Upper lobe of left lung (tissue), 6 donors: ENCODE measurements at places on chromosomes 13 and 19. TPM values are rescaled to one million over a fixed set of nuclear protein-coding genes. Genes with fewer than 3 reads are reported as not detected.

Gene PNMA8C
- total RNA-seq, result not detected

Gene TTC9B
- not detected for total RNA-seq

Gene CCDC70
- not detected for total RNA-seq

Gene PTH2
- not detected for total RNA-seq

Gene APOE
- 819 TPM for total RNA-seq

- DNase-seq, result no peak
Observed at GRCh38 chr19:21586311-21587116, 81.1 kb downstream of the ZNF429 start.

DNA sequence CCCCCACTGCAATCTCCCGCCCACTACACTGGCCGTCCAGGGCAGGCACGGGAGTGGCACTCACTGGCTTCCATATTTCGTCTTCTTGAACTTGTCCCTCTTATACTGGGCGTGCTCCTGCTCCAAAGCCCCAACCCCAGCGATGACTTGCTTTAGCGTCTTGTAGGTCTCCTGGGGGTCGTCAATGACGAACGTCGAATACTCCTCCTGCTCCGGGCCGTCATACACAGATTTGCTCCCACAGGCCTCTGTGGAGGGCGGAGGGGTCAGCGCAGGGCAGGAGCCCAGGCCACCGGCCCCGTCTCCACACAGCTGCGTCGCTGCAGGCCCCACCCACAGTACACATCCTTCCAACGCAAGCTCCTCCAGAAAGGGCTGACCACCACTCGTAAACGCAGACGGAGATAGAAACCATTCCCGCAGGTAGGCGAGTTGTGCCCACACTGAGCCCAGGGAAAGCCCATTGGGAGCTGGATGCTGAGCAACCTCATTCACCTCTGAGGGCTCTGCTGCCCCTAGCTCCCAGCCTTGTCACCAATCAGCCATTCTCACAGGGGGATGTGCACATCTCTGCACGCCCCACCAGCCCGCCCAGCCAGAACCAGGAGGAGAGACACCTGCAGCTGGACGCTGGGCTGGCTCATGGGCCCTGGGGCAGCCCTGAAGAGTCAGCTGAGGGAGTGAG lies 7.9 kb upstream of the C13orf46 start:
- peak; percentile 66 for DNase-seq

GRCh38 chr19:918481-919198 lies 1.5 kb downstream of the KISS1R start:
- no peak for DNase-seq

GRCh38 chr19:13691569-13692435 lies 72.5 kb upstream of the MRI1 start:
- DNase-seq, result no peak

DNA sequence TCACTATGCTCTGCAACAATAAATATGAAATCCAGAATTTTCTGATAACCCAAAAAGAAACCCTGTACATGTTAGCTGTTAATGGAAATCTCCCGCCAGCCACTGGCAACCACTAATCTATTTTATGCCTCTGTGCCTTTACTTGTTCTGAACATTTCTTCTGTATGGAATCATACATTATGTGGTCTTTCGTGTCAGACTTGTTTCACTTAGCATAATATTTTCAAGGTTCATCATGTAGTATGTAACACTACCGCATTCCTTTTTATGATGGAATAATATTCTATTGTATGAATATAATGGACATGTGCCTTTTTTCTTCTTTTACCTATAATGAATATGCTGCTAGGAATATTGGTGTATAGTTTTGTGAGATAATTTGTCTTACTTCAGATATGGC lies 1123.3 kb downstream of the EFNB2 start:
- DNase-seq, result no peak

DNA sequence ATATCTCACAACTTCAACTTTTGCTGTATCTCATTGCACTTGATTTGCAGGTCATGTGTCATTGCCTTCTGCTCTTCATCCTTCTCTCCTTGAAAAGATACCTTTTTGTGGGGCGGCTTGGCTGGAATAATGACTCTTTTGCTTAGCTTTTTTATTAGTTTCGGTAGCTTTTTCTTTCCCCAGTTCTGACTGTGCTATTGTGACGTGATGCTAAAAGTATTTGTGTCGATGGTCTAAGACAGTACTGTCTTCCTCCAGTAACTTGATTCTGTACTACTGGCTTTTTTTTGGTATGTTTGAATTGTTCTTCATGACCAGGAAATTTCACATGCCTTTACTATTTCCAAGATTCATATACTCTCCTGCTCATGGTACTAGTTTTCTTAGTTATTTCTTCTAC lies 63.1 kb downstream of the SLITRK1 start:
- no peak for DNase-seq

GRCh38 chr19:3768748-3769099 lies 3.3 kb downstream of the RAX2 start:
- DNase-seq, result no peak

DNA sequence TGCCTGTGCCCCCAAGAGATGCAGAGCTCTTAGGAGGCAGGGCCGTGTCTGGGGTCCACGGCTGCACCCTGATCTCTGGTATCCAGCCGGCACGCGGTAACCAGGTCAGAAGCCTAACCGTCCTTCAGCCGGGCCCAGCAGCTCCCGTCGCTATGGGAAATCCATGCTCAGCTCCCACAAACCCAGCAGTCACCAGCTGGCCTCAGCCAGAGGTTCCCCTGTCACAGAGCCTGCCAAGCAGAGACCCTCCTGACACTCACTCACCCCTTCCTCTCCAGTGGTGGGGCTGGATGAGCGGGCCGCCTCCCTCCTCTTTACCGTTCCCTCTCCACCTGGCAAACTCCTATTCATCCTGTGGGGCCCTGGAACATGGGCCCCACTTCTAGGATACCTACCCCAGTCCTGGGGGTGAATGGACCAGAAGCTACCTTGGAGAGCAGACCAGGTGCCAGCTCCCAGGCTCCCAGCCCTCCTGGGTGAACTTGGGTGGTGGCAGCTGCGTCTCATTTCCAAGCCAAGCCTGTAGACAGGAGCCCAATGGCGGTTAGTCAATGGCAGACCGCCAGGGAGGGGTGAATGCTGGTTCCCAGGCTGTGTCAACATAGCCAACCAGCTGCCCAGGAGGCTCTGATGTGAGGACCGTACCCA lies 21.4 kb upstream of the TCF3 start:
- DNase-seq, result no peak

DNA sequence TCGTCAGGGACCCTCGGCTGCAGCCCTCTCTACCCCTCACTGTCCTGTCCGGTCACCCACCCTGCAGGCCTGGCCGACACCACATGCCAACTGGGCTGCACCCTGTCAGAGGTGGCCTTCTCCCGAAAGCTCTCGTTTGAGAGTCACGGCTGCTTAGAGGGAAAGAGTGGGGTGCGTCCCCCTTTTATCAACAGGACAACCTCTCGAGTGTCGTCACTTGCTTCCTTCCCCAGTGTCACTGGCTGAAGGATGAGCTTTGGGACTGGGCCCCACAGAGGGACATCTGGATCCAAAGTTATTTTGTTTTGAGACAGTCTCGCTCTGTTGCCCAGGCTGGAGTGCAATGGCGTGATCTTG lies 28.5 kb downstream of the MAP2K2 start:
- DNase-seq, result no peak

GRCh38 chr13:98839856-98840769 lies 87.6 kb upstream of the SLC15A1 start:
- DNase-seq, result peak; percentile 16

DNA sequence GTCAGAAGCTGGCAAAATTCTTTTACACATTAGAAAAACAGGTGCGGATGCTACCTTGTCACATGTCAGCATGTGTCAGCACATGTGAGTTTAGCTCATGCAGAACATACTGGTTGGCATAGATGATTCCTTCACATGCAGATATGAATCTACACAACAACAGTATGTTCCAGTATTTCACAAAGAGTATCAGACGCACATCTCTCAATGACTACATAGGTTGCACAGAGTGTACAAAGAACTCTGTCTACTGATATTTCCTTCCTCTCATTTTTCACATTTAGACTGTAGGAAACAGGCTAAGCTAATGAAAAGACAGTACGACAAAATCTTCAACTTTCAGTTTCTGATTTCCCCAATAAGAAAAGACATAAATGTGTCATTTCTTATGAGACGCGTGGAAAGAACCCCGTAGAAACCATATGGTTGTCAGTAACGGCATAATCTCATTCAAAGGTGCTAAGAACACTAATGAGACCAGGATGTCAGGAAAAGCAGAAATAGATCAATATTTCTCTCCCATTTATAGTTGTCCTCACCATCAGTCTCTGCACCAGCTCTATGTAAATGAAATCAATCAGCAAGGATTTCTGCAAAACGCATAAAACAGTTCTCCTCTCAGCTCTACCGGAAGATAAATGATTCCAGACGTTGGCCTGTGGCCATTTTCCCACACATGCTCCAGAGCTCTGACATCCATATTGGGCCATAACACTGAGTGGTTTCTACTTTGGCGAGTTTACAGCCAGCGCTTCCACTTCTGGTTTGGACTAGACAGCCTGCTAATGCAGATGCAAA lies 81.2 kb downstream of the STARD13 start:
- DNase-seq, result no peak

GRCh38 chr13:65605396-65605795 lies 1624.7 kb downstream of the PCDH9 start:
- DNase-seq, result no peak
